ENCODE measurements at places on chromosomes 5 and 9.

DNA sequence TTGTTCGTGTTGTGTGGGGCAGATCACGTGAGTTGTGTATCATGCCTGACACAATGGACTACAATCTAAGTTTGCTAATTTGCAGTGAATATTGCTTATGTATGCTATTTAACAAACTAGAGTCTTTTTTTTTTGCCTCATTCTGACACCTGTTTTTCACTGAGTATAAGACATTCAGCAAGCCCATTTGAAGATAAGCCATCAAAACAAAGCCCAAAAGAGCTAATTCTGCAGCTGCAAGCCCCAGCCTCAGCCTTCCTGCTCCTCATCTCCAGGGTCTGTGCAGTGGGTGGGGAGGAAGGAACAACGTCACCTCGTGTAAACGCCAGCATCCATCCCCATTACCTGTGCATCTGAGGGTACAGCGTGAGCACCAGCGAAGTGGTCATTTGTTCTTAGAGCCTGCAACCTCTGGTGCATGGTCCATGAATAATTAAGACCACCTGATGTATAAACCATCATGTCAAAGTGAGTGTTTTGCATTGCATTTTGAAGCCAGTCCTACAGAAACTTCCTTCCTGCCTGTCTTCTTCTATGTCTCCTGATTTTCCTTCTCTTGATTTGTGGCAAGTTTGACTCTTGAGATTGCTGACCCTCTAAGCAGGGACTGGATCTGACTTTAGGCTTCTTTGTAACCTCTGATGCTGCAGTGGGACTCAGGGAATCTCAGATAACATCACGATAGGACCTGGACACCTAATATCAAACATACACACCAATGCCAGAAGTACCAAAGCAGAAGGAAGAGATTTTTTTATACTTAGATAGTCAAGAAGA, 73.2 kb downstream of the FGF1 start:
- no peak for DNase-seq

DNA sequence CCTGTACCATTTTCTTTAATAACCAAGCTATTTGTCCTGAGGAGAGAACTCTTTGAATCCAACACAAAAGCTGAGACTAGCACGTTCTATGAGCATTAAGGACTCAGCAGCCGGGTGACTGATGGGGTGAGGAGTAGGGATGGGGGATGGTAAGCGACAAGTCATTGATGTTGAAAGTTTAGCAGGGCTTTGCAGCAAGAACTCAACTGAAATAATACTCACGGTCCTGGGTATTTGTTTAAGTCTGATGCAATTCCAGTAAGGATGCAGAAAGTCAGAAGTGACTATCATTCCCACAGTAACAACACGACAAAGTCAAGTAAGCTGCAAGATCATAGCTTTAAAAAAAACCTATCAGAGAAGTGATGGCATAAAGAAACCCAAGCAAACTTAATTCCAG, 131.1 kb downstream of the ACTL7B start:
- peak; percentile 16 for DNase-seq

- no peak for DNase-seq
These were observed 140.5 kb downstream of the SCAMP1 start for GRCh38 chr5:78500871-78501270.

DNA sequence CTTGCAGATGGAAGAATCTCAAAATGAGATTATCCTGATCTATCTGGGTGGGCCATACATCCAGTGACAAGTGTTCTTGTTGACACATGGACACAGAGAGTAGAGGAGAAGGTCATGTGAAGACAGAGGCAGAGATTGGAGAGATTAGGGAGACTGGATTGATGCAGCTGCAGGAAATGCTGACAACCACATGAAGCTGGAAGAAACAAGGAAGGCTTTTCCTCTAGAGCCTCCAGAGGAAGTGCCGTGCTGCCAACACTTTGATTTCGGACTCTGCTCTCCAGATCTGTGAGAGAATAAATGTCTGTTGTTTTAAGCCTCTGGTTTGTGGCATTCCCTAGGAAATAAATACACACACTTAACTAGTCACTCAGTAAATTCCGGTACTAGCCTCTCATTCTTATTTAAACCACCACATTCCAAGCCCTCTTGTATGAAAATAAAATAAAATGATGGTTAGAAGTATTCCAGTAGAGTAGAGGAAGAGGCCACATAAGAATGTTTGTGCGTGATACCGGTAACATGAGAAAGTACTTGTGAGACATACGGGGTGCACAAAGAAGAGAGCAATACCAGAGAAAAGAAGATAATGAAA, 110.9 kb upstream of the DMAC1 start:
- DNase-seq = no peak

DNA sequence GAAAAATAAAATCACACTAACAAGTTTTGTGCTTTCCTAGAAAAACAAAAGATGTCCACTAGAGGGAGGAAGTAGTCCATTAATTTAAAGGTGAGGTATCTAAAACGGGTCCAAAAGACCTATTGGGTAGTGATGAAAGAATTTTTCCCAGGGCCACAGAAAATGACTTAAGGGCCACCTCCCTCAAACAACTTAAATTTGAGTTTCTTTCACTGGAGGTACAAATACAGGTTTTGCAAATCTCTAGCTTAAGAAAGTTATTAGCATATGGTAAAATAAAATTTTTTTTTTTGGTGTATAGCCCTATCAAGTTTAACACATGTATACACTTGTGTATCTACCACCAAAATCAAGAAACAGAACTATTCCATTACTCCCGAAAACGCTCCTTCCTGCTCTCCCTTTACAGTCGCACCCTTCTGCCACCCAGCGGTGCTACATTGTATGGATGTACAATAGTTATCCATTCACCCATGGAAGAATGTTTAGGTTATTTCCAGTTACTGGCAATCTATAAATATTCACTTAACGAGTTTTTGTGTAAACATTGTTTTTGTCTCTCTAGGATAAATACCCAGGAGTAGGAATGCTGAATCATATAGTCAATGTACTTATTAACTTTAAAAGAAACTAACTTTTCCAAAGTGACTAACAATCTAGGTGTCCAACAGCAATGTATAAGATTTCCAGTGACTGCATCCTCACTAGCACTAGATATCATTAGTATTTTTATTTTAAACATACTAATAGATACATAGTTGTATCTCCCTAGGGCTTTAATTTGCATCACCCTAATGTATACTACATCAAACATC, 21.9 kb downstream of the DEPDC1B start:
- DNase-seq = peak; percentile 73

DNA sequence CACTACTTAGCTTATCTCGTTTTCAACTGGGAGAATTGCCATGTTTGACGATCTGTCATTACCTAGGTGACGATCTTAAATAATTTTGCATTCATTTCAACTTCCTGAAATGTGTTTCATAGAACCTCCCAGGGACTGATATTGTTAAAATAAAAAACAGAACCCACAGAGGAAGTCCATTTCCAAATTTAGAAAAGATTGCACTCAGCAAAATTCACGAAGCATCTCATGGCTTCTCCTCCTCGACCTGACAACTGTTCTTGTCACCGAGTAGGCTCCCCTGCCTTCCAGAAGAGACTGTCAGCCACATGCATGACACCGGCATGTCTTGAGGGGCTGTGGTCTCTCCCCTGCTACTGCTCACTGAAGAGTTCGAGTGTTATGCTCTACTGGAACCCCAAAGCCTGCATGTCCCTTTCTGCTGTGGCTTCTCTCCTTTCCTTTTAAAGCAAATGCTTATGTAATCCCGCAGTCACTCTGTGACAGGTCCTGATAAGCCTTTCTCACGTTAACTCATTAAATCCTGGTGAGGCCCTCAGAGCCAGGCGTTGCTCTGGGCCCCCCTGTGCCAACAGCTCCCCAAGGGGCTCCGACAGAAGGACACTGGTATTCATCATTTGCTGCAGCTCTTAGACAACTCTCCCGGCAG, 26.8 kb upstream of the ANKRD33B start:
- no peak for DNase-seq

- no peak for DNase-seq
These were observed 206.2 kb downstream of the DCP2 start for GRCh38 chr5:113182658-113183344.

DNA sequence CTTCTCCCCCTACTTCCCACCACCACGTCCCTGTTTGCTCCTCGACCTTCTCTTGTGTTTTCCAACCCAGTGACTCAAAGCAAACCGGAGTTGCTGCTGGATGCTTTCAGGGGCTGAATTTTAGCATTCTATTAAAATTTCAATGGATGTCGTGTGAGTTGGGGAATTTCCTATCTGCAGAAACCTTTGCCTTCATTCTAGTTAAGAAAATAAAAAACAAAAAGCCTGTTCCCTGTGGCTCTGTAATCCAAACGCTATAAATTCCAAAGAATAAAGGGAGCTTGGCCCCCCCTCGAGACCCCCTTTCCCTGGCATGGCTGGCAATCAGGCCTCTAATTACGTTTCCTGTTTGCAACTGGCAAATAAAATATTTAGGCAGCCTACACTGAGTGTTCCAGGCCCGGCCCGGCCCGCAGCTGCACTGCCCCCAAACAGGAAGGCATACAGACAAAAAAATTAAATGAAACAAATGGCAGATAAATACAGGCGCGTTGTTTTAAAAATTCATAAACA, 139.4 kb upstream of the PPP1R26 start:
- no peak for DNase-seq

DNA sequence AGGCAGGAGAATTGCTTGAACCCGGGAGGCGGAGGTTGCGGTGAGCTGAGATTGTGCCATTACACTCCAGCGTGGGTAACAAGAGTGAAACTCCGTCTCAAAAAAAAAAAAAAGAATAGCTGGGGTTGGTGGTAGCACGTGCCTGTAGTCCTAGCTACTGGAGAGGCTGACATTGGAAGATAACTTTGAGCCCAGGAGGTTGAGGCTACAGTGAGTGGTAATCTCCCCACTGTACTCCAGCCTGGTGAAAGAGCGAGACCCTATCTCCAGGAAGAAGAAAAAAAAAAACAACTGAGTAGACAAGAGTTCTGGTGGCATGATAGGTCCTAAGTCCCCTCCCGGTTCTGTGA, 26.3 kb downstream of the GOLGA2 start:
- DNase-seq = no peak

GRCh38 chr9:89805571-89806292, 200.9 kb downstream of the GADD45G start:
- peak; percentile 31 for DNase-seq

DNA sequence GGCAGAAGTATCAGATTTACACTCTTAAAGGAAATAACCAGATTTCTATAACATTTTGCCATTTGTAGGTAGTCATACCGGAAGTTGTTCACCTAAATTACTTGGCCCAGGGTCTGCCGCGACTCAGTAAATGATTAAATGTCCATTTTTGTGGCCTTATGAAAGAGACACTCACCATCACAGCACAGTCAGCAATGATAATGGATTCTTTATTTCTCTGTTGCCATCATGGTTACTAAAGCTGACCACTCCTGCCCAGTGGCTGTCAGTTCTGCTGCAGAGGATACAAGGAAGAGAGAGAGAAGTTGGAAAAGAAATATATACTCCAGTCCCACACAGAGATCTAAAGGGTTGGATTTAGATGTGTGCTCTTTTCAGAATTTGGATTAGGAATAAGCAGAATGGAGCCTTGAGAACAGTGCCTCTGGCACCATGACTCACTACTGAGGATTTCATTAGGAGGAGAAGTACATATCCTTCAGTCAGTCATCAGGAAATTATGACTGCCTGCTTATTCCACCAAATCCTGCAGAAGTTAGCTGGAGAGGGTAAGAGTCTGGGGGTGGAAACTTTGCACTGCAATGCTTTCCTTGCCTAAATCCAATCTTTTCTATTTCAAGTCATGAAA, 72.8 kb upstream of the EFNA5 start:
- DNase-seq = peak; percentile 13

- peak; percentile 88 for DNase-seq
These were observed 56.2 kb upstream of the LPAR1 start for GRCh38 chr9:111094433-111094924.

GRCh38 chr5:54886866-54887265, 98.5 kb downstream of the ESM1 start:
- DNase-seq = no peak

DNA sequence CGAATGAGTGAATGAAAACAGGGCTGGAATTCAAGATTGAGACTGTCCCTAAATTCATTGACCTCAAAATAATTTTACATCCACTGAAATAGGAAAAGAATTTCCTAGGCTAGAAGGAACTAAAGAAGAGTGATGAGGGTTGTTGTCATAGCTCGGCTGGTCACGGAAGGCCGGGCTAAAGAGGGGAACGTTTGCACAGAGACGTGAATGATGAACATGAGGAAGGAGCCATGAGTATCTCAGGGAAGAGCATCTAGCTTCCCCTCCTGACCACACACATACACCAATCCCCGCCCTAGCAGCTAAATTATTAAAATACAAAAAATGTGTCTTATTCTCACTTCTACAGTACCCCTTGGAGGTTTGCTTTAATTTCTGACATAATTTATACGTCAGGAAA, 124.4 kb upstream of the ABCA1 start:
- no peak for DNase-seq

All from fibroblast of mammary gland (primary cell).